Right ventricle myocardium superior (tissue), 1 donor: ENCODE measurements at places on chromosomes 16 and 17. TPM values are rescaled to one million over a fixed set of nuclear protein-coding genes. Genes with fewer than 3 reads are reported as not detected.

GRCh38 chr17:17537311-17538099 is 41.3 kb upstream of the RASD1 start:
- peak; percentile 32 for DNase-seq

NACA2 gene
- total RNA-seq, result not detected

GRCh38 chr16:77553130-77553529 is 118.3 kb upstream of the ADAMTS18 start:
- DNase-seq, result no peak

DNA sequence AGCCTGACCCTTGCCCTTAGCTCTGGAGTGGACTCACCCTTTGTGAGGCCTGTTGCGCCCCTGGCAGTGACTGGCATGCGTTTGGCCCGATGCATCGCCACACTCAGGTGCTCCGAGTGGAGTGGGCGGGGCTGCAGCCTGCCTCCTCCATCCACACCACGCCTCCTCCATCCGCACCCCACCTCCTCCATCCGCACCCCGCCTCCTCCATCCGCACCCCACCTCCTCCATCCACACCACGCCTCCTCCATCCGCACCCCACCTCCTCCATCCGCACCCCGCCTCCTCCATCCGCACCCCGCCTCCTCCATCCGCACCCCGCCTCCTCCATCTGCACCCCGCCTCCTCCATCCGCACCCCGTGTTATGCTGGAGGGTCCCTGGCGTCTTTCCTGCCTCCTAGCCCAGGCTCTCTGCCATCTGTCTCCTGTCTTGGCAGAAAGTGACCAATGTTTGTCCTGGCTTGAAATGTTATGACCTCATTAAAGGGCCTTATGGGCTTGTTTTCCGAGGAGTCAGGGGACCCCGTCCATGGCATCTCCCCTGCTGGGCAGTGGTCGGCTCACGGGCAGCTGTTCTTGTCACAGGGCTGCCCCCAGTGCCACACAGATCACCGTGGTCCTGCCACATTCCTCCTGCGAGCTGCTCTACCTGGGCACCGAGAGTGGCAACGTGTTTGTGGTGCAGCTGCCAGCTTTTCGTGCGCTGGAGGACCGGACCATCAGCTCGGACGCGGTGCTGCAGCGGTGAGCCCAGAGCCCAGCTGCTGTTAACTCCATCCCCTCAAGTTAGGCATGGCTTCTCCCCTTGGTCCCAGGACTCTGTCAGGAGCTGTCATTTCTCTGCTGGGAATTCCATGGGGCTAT is 28.7 kb upstream of the MYO15B start:
- DNase-seq, result no peak

TP53I13 gene
- total RNA-seq, result 39.2 TPM

GRCh38 chr16:86497551-86498021 is 12.7 kb upstream of the FOXF1 start:
- no peak for DNase-seq

KRT20 gene
- not detected for total RNA-seq

CNGB1 gene
- total RNA-seq, result not detected

DNA sequence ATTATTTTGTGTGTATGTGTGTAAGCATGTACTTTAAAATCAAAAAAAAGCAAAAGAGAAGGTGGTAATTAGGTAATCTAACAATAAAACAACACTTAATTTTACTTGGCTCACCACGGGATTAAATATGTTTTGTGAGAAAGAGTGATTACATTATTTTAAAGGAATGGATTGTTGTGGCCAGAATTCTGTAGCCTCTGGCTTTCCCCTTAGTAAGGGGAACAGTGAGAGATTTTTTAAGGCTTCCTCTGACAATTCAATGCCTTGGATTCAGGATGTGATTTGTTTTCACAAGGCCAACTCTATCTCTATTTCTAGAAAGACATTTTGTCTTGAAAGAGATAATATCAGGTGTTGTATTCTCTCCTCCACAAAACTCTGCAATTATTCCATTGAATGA is 560.3 kb upstream of the CDH8 start:
- no peak for DNase-seq
